ENCODE measurements at places on chromosomes 11 and 22.
A peak's percentile ranks its signal among the peaks of the same experiment; 100 is the strongest.

DNA sequence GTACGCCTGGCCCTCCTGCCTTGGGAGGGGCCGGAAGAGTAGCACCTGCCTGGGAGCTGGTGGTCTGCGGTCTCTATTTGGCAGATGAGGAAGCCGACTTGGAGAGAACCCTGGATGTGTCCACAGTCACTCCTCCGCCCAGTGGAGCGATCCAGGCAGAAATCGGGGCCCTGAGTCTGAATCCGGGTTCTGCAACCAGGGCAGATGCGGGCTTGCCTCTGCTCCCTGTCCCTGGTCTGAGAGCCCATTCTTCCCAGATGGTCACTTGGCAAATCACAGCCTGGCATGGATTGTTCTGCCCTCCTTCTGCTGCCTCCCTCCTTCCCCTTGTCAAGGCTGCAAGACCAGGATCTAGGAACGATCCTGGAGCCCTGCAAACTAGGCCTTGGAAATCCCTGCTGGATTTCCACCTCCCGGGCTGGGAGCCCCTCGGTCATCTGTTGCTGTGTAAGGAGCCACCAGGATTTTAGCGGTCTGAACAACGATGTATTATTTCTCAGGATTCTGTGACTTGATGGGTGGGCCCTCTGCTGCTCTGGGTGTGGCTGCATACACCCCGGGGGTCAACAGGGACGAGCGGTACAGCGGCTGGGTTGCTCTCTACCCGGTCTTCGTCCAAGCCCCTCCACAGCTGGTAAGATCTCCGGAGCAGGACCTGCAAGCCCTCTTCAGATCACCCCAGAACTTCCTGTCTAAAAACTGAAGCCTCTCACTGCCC is 2.0 kb upstream of the ASCL2 start:
- no peak for DNase-seq

DNA sequence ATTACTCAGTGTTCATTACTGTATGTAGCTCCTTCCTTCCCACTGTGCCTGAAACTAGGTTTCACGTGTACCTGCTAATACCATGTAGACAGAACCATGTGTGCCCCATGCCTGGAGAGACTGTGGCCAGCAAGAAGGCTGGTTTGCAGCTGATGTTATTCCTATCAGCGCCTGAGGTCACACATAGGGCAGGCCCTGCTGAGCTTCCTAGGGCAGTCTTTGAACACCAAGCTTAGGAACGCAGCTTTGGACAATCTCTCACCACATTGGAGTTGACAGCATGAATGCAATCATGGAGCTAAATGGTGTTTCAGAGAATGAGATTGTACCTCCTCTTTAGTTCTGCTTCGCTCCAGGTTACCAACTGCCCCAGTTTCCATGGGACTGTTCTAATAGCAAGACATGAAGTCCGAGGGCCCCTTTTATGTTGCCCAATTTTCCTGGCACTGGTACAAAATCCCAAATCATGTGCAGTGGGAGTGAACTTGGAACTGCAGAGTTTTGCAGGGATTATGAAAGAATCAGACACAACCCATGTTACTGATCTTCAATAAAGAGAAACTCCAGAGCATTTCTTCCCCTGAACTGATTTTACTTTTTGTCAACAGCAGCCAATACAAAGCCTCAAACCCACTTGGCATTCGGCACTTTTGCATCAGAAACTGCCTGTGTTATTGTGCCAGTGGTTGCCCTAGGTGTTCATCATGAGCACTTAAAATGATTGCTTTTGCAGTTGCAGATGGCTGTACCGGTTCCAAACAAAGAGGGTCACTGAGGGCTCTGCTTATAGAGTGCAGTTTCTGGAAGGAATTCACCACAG is 154.2 kb upstream of the TTC12 start:
- no peak for DNase-seq

GRCh38 chr11:117863383-117863782 is 13.1 kb downstream of the FXYD6 start:
- no peak for DNase-seq

DNA sequence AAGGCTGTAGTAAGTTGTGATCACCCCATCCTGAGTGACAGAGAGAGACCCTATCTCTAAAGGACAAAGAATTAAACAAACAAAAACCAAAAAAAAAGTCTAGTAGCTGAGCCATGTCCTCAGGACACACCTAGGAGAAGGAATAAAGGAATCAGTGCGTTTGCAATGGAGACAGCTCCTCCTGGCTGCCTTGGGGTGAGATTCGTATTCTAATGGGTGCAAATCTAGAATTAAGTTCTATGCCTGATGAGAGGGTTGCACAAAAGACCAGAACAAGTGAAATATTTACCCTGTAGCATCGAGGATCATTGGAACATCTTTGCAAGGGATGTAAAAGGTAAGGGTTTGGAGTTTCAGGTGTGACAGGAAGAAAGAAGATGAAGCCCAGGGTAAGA is 70.3 kb upstream of the BMAL1 start:
- no peak for DNase-seq

GRCh38 chr11:15638386-15638787 is 523.7 kb downstream of the INSC start:
- DNase-seq = no peak

DNA sequence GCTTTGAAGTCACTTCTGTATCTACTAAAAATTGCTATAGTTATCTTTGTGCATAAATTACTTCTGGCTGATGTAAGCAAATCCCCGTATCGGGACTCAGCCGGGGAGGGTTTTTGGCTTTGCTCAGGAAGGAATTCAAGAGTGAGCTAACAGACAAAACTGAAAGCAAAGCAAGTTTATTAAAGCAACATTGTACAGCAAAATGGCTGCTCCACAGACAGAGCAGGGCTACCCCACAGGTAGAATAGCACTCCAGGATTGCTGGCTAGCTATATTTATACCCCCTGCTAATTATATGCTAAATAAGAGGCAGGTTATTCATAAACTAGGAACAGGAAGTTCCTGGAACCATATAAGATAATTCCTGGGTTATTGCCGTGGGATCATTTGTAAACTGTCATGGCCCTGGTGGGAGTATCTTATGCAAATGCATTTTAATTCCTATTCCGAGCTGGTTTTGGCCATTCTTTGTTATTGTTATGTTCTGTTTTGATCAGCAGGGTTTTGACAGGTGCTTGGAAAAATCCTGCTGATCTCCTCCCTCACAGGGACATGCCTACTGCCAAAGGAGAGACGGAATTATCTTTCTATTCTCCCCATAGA is 15.2 kb downstream of the MIF start:
- peak; percentile 55 for DNase-seq

- DNase-seq = no peak
Observed at GRCh38 chr11:39145346-39145745, 2314.1 kb downstream of the LRRC4C start.

- DNase-seq = peak; percentile 86
Observed at GRCh38 chr22:50250555-50251476, at the start of gene HDAC10. HDAC10 (minus strand) TSS chr22:50251265; CDS start chr22:50251032, 233 bp downstream.

- DNase-seq = no peak
Observed at GRCh38 chr22:48141301-48141700, 1378.9 kb downstream of the TBC1D22A start.

- DNase-seq = no peak
Observed at GRCh38 chr22:35202376-35202775, 54.9 kb upstream of the HMGXB4 start.

DNA sequence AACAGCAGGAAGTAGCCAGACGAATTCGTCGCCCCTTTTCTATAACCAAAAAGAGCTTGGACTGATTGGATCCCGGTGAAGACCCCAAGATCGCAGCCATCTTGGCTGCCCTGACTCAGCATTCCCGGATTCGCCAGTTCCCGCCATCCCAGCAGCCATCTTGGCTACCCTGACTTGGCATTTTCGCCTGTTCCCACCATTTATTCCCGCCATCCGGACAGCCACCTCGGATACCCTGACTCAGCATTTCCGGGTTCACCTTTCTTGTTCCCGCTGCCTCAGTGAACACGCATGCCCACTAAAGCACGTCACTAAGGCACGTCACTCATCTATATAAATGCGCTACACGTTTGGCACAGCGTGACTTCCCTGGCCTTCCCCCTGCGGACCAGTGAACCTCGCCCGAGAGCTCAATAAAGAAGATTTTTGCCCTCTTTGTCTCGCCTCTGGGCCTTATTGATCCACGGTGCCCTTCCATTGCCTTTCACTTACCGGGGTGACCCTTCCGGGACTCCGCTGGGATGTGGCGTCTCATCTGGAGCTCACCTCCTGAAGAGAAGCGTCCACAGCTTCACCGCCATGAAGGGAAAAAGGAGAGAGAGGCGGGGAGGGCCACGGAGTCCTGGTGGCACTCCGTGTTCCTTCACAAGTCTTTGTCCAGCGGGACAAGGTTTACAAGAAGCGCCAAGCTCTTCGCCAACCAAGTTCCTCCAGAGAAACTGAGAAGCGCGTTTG is 4.0 kb upstream of the OR56A3 start:
- no peak for DNase-seq

- DNase-seq = no peak
Observed at GRCh38 chr11:36628765-36629244, 30.8 kb upstream of the RAG2 start.

GRCh38 chr11:107691000-107691750 is 20.7 kb downstream of the SLN start:
- peak; percentile 52 for DNase-seq

DNA sequence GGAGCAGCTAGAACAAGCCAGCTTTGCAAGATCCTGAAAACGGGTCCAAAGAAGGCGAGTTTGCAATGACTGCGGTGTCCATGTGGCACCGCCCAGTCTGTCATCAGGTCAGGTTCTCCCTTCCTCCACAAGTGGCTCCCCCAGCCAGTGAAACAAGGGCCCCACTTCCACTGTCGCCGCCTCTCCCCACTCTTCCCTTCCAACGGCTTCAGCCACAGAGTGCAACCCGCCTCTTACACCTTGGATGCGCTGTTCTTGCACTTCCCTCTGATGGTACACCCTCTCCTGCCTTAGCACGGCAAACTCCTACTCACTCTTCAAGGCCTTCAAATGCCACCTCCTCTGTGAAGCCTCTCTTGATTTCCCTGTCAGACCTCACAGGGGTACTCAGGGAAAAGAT is 10.8 kb upstream of the TCF20 start:
- DNase-seq = no peak

DNA sequence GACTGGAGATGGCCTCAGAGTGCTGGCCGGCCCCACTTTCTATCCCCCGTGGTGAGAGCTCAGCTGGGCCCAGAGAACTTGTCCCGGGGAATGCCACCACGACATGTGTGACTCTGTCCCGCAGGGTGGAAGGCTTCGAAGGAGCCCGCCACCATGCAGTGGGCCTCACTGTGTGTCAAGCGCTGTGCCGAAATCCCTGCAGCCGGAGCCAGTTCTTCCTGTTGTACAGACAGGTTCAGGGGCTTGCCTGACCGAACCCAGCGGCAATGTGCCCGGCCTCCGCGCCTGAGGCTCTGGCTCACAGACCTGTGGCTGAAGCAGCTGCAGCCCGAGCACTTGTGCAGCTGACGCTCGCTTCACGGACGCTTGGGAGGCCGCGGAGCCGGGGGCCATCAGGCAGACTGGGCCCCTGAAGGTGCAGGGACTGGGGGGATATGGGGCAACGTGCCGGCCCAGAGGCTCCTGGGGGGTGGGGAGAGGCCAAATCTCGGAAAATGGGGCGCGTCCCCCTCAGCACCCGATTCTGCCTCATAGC is 650 bp downstream of the PPM1F start:
- peak; percentile 67 for DNase-seq

- DNase-seq = peak; percentile 17
Observed at GRCh38 chr11:93668171-93668570, 6.7 kb downstream of the CEP295 start.

- DNase-seq = no peak
Observed at GRCh38 chr11:109972939-109973338, 120.3 kb upstream of the ZC3H12C start.
